RPMI8226 (cell line): ENCODE measurements at places on chromosomes 2 and 18.

DNA sequence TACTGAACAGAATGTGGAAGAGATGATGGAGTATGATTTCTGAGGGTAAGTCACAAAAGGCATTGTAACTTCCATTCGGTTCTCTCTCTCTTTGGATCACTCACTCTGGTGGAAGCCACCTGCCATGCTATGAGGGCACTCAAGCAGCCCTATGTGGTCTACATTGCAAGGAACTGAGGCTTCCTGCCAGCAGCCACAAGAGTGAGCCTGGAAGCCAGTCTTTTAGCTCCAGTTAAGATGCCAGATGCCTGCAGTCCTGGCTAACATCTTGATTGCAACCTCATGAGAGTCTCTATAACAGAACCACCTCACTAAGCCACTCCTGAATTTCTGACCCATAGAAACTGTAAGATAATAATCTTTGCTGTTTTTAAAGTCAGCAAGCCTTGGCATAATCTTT is 935.7 kb downstream of the LRP1B start:
- DNase-seq, result no peak

DNA sequence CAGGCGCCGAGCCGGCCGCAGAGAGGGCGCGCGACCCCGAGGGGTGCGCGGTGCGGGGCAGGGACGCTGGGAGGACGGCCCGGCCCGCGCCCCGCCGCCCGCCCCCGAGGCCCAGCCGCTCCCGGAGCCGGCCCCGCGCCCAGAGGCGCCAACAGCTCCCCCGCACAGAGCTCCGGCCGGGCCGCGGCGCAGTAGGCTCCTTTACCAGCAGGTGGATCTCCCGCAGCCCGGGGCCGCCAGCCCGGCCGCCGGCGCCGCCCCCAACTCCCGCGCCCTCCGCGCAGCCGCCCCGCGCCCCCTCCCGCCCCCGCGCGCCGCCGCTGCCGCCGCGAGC is 258 bp downstream of the MGAT4A start:
- peak; percentile 66 for DNase-seq

DNA sequence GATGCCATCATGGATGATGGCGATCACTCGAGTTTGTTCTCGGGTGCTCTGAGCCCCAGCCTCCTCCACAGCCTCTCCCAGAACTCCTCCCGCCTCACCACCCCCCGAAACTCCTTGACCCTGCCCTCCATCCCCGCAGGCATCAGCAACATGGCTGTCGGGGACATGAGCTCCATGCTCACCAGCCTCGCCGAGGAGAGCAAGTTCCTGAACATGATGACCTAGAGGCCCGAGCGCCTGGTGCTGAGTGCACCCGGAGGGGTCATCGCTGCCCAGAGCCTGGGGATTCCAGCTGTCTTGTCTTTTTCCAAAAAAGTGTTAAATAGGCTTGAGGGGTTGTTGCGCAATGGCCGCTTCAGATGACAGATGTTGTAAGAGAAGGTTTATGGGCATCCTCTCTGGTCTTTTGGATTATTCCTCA is 254.8 kb downstream of the GLI2 start:
- DNase-seq, result no peak

GRCh38 chr2:85353876-85354285 is 447 bp downstream of the RETSAT start:
- DNase-seq, result peak; percentile 34

DNA sequence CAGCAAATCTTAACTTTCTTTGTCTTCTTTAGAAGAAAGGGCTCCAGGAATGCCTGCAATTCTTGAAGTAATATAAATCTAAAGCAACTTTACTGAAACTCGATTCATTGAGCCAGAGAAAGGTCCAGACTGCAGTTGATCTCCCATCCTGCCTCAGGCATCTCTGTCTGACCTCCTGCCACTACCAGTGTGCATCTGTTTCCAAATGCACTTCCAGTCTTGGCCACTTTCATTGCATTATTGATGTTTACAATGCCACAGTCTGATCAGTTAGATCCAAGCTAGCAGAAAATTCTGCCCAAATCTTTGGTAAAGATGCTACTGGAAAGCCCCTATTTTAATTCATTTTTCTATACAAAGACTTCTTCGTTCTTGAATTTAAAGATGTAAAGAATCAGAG is 158.0 kb downstream of the RAPGEF4 start:
- DNase-seq, result no peak

DNA sequence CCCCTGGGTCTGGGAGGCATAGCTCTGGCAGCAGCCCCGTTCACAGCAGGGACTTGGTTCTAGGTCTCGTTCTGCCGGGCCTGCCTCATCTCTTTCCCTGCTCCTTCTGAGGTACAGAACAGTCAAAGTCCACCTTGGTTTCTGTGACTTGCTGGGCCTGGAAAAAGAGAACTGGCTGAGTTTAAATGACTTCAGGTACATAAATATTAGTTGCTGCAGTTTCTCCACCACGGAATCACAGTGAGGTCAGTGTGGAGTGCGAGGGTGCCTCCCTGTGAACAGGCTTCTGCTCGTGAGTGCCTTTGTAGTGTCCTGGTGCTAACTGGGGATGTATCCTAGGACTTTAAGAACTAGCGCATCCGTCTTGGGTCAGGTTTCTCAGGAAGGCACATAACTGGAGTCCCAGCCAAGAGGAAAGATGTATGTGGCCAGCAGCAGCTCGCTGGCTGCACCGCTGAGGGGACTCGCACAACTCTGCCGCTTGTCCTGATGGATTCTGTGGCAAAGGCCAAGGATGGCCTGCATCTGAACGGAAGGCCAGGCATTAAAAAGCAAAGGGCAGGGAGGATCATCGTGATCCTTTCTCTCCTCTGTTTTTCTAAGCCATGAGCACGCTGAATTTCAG is 188.6 kb downstream of the SH3RF3 start:
- no peak for DNase-seq

GRCh38 chr18:24736662-24737330 is 276.4 kb downstream of the HRH4 start:
- no peak for DNase-seq

DNA sequence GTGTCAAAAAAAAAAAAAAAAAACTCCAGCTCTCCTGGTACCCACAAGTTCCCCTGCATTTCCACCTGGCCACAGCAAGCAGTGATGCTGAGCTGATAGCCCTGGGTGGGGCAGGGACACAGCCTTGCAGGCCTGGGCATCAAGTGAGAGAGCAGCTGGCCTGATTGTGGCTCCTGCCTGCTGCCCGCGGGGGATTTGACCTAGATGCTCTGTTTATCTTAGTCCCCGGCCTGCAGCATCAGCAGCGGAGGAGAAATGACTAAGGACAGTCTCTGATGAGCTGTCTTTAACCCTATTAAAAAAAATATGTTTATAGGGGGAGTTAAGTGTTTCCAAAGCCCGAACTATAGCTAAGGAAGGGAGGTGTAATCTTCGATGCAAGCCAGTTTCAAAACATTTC is 102.6 kb downstream of the MTCL1 start:
- no peak for DNase-seq

DNA sequence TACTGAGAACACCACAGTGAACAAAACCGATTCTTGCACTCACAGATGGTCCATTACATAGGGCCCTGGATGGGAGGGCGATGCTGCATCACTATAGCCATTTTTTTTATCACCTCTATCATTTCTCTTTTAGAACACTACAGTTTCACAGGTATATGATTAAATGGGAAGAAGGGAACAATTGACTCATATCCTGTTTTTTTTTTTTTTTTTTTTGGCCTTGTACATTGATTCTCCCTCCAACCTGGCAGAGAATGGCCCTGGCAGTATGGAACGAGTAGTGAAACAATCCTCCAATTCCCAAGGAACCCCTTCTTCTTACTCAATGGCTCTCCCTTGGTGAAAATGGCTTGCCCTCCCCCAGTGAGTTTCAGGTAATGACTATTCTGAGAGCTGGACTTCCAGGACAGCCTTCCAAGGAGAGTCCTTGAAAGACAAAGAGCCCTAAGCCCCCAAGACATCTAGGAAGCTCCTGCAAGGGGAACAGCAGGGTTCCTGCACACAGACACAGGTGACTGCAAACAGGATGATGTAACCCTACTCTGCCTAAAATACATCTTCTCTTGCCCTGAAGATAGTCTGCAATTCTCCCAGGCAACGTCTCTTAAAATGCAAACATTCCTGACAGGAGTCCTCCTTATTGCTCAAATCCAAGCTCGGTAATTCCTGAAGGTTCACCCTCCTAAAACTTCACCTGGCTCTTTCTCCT is 405.4 kb downstream of the SETBP1 start:
- DNase-seq, result no peak

- DNase-seq, result no peak
Measured at GRCh38 chr18:78144669-78145068, 834.9 kb upstream of the SALL3 start.

DNA sequence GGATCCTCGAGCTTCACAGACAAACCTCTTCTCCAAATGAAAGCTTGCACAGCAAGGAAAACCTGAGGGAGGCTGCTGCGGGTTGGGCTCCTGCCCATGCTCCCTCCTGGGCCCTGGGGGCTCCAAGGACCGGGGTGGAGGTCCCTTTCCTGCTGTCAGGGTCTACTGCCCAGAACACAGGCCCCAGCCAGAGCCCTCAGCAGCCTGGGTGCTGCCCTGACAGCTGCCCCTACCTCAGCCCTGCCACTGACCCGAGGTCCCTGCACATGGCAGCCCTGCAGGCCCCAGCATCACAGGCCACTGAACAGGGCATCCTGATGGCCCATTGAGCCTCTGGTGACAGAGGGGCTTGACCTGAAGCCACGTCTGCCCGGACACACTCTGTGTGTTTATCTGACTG is 41.0 kb downstream of the CROCC2 start:
- no peak for DNase-seq

DNA sequence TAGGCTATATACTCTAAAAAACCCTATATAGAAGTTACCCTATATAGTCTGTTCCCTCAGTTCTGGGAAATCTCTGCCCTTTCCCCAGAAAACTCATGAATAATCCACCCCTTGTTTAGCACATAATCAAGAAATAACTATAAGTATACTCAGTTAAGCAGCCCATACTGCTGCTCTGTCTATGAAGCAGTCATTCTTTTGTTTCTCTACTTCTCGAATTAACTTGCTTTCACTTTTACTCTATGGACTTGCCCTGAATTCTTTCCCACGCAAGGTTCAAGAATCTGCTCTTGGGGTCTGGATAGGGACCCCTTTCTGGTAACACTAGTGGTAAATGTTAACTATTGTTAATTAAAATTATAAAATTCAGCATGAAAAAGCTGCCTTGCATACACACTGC is 17.4 kb upstream of the AP1S3 start:
- DNase-seq, result no peak

GRCh38 chr2:127657232-127657595 is 11.3 kb downstream of the GPR17 start:
- no peak for DNase-seq

DNA sequence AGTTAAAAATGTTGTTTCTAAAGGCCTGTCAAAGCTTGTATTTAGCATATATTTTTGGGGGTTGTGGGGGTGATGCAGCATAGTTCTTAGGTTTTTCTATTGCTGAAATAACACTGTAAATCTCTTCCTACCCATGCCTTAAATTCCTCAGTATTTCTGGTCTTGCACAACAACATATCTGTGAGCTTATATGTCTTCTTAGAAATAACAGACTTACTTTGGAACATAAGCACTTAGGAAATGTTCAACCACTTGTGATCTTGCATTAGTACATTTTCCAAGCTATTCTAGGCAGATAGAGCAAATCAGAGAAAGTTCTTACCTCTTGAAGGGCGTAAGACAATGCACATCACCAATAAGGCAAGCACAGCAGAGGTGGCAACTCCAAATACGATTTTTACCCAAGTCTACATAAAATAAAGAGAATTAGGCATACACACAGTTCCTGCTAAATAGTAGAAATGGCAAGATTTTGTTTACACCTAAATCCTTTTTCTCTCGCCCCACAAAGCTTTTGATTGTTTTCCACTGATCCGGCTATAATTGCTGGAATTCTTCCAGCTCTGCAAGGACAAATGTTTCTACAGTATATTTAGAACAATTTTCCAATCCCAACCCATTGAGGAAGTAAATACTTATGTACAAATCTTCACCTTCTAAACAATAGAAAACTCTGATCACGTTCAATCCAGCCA is 512 bp downstream of the FAP start:
- DNase-seq, result no peak

DNA sequence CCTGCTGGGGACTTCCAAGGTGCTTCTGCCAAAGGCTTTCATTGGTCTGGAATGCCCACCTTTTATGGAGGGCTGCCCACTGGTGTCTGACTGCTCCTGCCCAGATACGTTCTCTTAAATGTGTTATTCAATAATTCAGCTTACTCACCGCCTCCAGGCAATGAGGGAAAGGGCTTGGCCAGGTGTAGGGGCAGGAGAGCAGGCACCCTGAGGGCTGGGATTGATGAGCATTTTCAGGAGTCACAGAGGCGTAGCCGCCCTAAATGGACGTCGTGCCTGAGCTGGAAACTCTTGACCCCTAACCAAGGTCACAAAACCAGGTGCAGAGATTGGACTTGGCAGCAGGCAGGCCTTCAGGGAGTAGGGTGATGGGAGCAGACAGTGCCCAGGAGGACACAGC is 26.8 kb downstream of the MAL start:
- peak; percentile 63 for DNase-seq

DNA sequence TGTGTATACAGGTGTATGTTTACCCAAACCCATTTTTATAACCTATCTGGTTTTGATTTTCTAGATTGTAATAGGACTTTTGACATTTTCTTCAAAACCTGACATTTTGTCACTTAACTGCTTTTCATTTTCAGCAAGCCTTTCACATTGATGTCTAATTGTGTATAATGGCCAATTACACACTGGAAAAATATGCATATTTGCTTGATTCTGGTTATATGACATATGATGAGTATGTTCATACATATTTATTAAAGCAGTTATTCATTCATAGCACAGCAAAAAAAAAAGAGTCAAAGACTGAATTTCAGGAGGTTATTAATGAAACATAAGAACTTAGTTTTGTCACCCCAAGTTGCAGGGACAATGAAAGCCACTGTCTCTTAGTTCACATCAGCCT is 307.7 kb upstream of the TNP1 start:
- DNase-seq, result no peak

DNA sequence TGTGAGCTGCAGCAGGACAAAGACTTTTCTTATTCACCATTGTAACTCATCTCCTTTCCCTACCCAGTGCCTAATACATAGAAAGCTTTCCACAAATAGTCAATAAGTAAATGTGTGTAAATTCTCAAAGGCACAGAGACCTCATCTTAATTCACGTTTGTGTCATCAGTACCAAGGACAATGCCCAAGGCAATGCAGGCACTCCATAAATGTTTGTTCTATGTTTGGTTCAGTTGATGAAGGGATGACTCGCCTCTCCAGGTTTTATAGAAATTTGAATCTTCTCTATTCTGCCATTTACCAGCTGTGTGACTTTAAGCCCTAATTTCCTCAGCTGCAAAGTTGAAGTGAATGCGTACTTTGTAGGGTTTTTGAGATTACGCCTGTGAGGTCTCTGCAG is 2.1 kb upstream of the MOGAT1 start:
- DNase-seq, result no peak

DNA sequence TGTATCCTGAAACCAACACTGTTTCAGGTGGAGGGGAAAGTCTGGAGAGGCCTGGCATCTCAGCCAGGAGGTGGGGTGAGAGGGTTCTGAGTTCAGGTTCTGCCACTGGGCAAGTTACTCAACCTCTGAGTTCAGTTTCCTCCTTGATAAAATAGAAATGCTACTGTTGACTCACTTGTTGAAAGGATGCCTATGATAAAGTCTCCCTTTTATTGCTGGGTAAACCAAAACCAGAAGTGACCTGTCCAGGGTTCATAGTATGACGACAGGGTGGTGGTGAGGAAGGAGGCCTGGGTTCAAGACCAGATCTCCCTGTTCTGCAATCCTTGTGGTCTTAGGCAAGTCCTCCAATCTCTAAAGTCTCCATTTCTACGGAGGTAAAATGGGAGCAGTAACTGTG is 232.7 kb downstream of the PRKCE start:
- DNase-seq, result no peak
